ENCODE measurements at places on chromosomes 13 and 19.

DNA sequence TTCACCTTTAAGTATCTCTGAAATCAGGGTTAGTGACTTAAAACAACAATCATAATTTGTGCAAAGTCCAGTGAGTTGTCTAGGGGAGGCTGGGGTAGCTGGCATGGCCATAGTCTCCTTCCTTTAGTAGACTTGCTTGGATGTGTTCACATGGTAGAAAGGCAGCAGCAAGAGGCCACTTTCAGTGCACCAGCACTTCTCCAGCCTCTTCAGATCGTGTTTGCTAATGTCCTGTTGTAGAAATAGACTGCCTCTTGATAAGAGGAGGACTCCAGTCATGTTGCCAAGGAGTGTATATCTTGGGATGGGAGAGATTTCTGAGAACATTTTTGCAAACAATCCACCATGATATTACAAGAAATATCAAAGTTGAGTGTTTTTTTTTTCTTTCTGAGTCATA is 22.9 kb downstream of the WDFY2 start:
- no peak for DNase-seq

GRCh38 chr13:61706899-61707298 is 291.2 kb upstream of the PCDH20 start:
- DNase-seq = no peak

- peak; percentile 68 for DNase-seq
Measured at GRCh38 chr19:35757231-35757748, 461 bp upstream of the HSPB6 start.

DNA sequence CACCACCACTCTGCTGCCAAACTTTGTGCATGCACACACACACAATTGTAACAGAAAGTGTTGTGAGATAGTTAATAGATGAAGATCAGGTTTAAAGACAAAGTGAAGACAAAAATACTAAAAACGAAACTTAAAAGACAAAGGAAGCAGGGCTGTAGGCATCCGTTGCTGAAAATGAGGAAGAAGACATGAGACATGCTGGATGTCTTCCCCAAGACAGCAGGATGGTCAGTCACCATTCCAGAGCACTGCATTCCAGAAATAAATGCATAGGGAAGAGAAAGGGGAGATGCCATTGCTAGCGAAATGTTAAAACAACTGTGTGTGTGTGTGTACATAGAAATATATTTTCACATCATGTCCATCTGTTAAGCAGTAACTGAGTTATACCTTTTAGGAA is 520.1 kb downstream of the SUCLA2 start:
- no peak for DNase-seq

DNA sequence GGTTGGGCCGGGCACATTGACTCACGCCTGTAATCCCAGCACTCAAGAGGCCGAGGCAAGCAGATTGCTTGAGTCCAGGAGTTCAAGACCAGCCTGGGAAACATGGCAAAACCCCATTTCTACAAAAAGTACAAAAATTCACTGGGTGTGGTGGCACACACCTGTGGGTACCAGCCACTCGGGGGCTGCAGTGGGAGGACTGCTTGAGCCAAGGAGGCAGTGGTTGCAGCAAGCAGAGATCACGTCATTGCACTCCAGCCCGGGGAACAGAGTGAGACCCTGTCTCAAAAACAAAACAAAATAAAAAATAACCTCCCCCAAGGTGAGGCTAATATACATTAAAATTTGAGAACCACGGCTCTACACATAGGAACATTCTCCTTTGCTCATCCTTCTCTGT is 24.9 kb downstream of the NLRP13 start:
- no peak for DNase-seq

- no peak for DNase-seq
Measured at GRCh38 chr13:105107781-105108180, 1427.7 kb downstream of the EFNB2 start.

DNA sequence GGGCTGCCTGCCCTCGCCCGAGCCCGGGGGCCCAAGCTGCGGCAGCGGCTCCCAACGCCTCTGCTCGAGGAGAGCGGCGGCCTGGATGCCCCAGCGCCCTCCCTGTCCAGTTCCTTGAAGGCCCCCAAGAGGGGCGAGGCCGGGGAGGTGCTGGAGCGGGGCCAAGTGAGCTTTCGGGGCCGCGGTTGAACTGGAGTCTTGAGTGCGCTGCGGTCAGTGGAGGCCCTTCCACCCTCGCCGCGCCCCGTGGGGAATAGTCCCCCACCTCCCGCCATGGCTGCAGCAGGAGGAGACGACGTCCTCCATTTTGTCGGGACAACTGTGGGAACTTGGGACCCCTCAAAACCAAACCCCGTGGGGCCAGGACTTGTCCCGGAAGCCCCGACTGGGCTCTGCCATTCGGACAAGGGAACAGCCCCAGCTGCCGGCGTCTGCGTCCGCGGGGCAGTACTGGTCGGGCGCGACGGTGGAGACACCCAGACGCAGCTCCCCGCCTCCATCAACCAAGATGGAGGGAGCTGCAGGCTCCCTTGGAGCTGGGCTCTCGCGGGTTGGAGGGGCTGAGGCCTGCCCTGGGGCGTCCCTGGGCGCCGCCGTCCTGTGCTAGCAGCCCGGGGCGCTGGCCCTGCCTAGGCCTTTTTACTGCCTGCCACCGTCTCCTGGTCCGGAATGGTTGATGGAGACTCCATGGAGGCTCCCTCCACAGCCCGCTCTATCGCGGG is 736 bp upstream of the ZMYM5 start:
- peak; percentile 67 for DNase-seq

DNA sequence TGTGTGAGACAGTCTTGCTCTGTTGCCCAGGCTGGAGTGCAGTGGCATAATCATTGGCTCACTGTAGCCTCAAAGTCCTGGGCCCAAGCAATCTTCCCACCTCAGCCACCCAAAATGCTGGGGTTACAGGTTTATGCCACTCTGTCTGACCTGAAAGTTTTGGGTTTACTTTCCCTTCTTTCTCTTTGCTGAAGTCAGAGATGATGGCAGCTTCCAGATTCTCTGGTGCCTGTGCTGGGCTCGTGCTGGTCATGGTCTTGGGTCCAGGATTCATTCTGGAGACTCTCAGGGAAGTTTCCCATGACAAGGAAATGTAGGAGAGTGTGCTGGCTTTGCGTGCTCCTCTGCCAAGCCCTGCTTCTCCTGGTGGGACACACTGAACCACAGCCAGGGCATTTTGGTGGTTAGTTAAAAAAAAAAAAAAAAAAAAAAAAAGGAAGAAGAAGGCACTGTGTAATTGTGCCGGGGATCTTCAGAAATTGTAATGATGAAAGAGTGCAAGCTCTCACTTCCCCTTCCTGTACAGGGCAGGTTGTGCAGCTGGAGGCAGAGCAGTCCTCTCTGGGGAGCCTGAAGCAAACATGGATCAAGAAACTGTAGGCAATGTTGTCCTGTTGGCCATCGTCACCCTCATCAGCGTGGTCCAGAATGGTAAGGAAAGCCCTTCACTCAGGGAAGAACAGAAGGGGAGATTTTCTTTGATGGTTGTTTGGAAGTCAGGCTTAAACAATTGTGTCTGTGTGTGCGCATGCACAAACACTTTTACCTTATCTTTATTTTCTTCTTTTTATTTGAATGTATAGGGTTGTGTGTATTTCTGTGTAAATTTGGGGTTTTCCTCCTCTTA is at the start of gene ALOX5AP:
TSS of gene ALOX5AP (plus strand) at position 519 of the 847 bp plus-strand sequence. CDS start at position 582, 63 bp downstream.
- no peak for DNase-seq

DNA sequence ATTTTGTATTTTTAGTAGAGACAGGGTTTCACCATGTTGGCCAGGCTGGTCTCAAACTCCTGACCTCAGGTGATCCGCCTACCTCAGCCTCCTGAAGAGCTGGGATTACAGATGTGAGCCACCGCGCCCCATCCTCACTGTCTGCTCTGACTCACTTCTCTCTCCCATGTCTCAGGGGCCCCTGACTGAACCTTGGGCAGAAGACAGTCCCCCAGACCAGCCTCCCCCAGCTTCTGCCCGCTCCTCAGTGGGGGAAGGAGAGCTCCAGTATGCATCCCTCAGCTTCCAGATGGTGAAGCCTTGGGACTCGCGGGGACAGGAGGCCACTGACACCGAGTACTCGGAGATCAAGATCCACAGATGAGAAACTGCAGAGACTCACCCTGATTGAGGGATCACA is 5.0 kb downstream of the SIGLEC9 start:
- DNase-seq = no peak

GRCh38 chr13:27203854-27204253 is 32.2 kb upstream of the USP12 start:
- peak; percentile 21 for DNase-seq

DNA sequence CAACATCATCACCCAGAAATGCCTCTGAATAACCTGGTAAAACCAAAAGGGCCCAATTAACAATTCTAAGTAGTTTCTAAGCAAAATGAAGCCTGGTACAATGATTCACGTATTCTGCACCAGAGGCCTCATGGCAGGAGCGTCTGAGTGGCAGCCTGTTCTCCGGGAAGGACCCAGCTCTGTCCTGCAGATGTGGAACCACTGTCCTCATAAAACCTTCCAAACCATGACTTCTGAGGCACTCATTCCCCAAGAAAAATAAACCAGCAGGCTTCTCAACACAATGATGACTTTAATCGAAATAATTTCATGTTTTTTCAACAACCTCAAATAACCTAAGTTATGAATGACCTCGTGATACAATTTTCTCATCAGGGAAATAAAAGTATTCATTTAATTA is 89.9 kb downstream of the STK24 start:
- no peak for DNase-seq

GRCh38 chr19:46920362-46920761 is 59.6 kb downstream of the ARHGAP35 start:
- no peak for DNase-seq

DNA sequence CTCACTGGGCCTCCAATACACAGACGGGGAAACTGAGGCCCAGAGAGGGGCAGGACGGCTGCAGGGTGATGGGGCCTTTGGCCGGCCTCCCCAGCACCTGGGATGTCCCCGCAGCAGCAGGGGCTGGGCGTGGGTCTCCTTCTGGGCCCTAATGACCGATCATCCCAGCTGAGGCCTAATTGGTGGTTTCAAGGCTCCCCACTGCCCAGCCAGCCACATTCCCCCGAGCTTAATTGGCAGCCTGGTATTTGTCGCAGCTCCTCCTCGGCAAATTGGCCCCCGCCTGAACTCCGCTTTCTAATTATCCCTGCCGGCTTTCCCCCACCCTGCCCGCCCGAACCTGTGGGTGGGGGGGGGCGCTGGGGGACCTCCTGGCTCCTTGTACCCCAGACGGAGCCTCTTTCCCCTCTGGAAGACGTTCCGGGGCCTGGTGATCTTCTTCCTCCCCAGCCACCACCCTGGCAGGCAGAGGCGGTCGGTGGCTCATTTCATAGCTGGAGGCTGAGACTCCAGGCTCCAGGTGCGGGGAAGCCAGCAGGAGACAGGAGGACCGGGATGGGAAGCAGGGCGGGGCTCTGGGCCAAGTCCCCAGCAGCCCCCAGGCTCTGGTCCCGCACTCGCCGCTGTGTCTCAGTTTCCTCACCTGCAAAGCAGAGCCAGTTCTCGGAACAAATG is 27.2 kb upstream of the WDR18 start:
- DNase-seq = peak; percentile 86

DNA sequence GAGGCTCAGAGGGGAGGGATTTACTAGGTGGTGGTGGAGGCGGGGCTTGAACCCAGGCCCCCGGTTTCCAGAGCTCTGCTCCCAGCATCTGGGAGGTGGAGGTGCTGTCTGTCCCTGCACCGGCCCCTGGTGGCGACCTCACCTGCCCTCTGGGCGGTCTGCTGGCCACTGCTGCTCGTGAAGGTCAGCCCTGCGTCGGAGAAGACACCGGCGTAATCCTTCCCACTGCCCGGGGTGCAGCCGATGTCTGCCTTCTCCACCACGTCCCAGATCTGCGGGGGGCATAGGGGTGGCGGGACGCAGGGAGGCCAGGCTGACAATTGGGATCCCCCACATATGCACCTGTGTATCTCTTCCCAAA is 12.8 kb downstream of the C3 start:
- no peak for DNase-seq

DNA sequence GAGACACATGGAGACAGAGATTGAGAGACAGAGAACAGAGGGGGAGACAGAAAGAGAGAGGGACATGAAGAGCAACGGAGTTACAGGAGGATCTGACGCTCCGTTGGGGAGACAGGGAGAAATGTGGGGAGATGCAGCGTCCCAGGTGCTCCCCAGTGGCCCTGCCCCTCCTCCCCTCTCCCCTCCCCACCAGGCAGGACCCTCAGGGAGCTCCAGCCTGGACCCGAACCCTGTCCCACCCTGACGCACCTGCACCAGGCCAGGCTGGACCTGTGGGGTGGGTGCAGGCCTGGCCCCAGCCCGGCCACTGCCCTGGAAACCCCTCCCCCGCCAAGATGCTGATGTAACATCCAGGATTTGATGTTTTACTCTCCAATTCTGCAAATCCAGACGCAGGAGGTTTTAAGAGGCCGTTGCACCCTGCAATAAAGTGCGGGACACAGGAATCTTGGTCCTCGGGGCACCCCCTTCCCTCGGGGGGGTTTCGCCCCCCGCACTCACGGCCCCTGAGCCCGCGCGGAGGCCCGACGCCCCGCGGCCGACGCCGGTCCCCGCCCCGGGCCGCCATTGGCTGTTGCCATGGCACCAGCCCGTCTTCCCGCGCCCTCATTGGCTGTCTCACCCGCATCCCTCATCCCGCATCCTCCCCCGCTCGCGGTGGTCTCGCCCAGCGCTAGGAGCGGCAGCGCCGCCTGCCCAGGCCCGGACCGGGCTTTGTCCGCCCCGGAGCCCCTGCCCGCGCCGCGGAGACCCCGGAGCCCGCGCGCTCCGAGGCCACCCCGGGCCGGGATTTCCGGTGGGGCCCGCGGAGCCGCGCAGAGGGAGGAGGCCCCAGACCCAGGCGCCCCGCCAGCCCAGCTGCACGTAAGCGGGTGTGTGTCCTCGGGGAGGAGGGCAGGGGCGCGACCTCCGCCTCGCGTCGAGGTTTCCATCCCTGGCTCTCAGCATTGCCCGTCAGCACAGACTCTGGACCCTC is at the start of gene APC2:
TSS of gene APC2 (plus strand) at position 655 of the 976 bp plus-strand sequence. CDS start 2,881 bp downstream, outside the sequence.
- peak; percentile 94 for DNase-seq

GRCh38 chr13:104477261-104477660 is 1411.0 kb upstream of the SLC10A2 start:
- DNase-seq = no peak

- no peak for DNase-seq
Measured at GRCh38 chr13:82330499-82330898, 1551.8 kb downstream of the SLITRK1 start.

DNA sequence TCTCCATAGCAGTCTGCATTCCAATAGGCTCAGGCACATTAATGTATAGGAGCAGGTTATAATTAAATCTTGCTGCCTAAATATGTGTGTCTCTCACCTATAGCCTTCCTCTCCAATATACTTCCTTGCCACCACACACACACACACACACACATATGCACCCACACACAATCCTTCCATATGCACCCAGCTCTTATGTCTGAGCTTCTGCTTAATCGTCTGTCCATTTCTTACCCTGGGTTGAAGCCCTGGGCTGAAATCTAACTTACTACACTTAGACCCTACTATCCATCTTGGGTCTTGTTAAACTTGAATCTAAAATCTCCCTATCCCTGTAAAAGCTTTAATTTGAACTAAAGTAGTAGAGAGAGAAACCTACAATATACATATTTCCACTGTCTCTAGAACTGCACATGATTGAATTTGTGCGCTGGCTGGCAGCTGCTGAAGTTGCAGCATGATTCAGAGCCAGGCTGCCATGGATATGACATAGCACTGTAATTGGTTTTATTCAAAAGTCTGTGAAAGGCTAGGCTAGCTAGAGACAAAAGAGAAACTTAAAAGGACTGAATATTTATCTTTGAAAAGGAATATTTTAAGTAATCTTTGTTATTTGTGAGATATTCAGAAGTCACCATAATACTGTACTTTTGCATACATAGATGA is 25.7 kb upstream of the FREM2 start:
- no peak for DNase-seq
